Stimulated activated CD4-positive, alpha-beta T cell treated with anti-CD3 and anti-CD28 coated beads, TNF-alpha, amount 100 ng/mL, for 24 hours (primary cell): ENCODE measurements at places on chromosomes 6 and 20.
A peak's percentile ranks its signal among the peaks of the same experiment; 100 is the strongest.

DNA sequence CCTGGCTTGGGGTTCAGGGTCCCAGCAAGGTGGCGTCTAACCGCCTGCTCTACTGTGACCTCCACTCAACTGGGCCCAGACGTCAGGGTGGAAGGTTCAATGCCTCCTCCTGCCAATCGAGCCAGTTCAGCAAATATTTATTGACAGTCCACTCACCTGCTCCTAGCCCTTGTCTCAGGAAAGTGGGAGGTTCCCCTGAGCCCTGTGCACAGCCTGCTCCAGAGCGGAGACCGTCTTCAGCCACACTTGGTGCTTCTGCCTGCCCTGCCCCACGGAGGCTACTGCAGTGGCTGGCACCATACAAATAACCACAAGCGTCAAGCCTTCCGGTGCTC is 6.1 kb downstream of the CCDC167 start:
- no peak for DNase-seq

GRCh38 chr6:9620263-9620662 is 794.6 kb downstream of the TFAP2A start:
- DNase-seq, result no peak

DNA sequence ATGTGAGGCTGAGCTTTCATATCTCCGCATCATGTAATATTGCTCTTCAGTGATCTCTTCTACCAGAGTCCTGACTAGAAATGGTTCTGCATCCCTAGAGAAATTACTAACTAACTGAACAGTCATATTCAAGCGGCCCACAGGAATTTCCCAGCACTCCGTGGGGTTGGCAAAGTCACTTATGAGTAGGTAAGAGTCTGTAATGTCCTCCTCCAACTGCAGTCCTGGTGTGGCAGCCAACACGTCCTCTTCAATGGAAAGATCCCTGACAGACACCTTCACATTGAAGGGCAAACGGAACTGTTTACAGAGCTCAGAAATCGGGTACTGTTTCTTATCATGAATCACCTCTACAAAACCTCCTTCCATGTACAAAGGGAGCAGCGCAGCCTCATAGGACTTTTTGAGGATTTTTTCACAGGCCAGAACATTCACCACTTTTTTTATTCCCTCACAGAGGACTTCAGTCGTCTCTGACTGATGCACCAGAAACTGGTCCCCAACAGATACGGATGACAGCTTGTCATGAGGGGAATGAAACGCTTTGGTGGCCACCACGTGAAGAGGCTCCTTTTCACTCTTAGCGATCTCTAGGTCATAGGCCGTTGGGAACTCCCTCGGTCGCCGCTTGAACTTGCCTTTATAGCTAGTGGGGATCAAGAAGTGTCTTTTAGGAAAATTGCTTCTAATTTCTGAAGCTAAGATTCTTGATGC is 87.7 kb downstream of the THEMIS start:
- peak; percentile 18 for DNase-seq

DNA sequence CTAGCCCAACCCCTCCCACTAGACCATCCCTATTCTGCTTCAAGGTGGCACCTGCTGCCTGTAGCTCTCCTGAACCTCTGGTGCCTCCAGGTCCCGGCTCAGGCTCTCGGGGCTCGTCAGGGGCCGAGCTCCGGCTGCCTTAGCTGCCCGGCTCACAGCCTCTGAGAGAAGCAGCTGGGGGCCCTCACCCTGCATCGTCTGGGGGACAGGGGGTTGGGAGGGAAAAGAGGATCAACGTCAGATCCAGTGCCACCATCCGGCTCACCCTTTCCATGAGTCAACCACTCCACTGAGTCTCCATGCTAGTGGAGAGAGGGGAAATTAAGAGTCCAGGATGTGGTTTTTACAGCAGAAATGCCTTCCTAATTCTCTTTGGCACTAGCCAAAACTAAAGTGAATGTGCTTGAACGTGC is 13.0 kb downstream of the BAG6 start:
- DNase-seq, result no peak

DNA sequence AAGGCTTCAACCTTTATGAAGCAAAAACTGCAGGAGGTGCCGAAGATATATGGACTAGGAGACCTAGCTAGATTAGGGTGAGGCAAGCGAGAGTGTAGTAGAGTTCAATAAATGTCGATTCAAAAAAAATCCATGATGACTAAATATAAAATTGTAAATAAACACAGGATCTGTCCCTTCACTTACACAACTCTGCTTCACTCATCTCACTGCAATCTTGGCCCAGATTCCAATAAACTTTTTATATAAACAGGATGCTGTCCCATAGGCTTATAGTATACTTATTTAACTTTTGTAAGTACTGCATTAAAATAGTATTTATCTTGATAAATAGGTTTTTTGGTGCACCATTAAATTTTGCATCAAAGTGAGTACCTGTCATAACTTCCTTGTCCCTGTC is 648.4 kb upstream of the NRSN1 start:
- DNase-seq, result no peak

- DNase-seq, result no peak
These were observed 32.2 kb downstream of the ARHGAP18 start for GRCh38 chr6:129677620-129678325.

DNA sequence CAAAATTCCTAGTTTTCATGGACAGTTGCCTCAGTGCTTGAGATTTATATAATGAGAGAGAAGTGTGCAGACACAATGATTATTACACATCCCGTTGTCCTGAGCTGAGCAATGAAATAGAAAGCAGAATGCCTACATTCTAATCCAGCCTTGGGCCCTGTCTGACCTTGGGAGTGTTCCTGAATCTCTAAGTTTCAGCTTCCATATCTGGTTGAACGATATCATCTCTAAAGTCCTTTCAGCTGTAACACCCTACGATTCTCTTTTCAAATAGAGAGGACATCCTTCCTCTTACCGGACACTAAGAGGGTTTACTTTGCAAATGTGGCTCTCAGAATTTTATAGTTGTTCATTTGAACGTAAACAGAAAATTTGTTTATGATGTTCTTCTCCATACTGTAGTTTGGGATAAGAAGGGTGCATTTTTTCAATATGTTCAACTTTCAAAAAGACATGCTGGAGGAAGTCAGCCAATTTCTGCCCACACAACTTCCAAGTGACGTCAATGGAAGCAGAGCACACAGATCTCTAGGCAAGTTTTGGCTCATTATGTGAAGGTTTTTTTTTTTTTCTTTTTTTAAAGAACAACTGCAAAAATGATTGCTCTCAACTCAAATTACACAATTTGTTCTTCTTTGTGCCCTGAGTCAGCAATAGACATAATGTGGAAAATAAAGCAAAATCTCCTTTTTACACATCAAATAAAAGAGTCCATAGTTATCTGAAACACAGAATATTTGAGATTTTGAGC is 50.4 kb downstream of the PDE7B start:
- DNase-seq, result peak; percentile 12

- DNase-seq, result no peak
These were observed 108.0 kb upstream of the TMEM170B start for GRCh38 chr6:11429577-11429976.
